ENCODE measurements at places on chromosomes 5 and 9. TPM values are rescaled to one million over a fixed set of nuclear protein-coding genes. Genes with fewer than 3 reads are reported as not detected.

Gene TMC1
- total RNA-seq, result 0.19 TPM

Gene SPINK4
- total RNA-seq, result not detected

Gene PCDHB7
- total RNA-seq, result 6.7 TPM

Gene RASEF
- 1.3 TPM for total RNA-seq

Gene NOXA1
- 0.56 TPM for total RNA-seq

Gene OR1Q1
- total RNA-seq, result not detected

Data from A375 (cell line).